Natural killer cell (primary cell): ENCODE measurements at places on chromosomes 13 and 19. TPM values are rescaled to one million over a fixed set of nuclear protein-coding genes. Genes with fewer than 3 reads are reported as not detected.

PTOV1 gene
- total RNA-seq: 128 TPM

ZNF607 gene
- 4.8 TPM for total RNA-seq

PTPRS gene
- total RNA-seq: 0.47 TPM

PLVAP gene
- not detected for total RNA-seq

RASIP1 gene
- not detected for total RNA-seq

OR7C1 gene
- not detected for total RNA-seq

ZNF568 gene
- 15.5 TPM for total RNA-seq
